ENCODE measurements at places on chromosomes 7 and 10.

DNA sequence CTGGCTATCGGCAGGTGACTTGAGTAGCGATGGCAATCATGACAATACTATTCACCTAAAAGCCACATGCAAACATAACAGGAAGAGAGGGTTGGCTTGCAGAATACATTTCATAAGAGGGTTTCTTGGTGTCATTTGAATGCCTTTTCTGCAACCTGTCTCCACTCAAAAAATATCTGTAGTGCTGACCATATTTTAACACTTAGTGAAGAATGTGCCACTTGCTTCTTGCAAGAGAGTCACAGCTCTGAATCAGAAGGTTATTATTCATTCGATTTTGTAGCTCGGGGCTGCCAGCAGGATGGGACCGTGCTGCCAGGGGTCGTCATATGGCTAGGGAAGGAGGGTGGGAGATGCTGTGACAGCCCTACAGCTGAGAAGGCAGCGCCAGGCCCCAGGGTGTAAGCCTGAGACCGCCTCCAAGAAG lies 152.0 kb upstream of the PITRM1 start:
- DNase-seq: no peak

GRCh38 chr10:119139464-119140067 lies 25.9 kb downstream of the SFXN4 start:
- peak; percentile 16 for DNase-seq

- DNase-seq: peak; percentile 25
Measured at GRCh38 chr7:92835851-92836488, 403 bp downstream of the CDK6 start.

GRCh38 chr10:102455893-102456471 lies 4.6 kb upstream of the C10orf95 start:
- DNase-seq: no peak

DNA sequence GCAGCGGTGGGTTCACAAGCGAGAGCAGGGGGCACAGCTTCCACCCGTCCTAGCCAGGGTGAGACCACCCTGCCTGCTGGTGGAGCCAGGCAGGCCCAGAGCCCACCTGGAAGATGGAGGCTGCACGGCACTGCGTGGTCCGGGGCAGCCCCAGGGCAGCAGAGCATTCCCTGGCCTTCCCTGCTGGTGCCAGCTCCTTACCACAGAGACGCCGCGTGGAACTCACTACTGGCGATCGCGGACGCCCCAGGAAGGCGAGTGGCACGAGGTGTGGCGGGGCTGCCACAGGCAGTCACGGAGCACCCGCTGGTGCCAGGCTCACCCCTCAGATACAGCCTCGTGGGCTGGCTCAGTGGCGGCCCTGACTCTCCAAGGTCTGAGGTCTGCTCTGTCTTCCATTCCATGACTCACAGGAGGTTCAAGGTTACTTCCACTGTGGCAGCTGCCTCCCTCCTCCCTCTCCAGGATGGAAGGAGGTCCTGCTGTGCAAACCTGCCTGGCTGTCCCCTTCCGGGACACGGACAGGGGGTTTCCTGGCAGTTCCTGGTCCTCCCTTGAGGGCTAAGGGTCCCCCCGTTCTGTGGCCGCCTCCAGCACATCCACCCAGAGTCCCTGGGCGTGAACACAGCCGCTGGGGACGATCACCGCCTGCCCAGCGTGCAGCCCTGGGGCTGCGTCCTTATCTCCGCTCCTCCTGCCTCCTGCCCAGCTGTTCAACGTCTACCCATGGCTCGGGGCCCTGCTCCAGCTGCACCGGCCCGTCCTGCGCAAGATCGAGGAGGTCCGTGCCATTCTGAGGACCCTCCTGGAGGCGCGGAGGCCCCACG lies 3.1 kb downstream of the CYP2W1 start:
- DNase-seq: no peak

- DNase-seq: no peak
Measured at GRCh38 chr10:67794256-67794655, 43.7 kb downstream of the DNAJC12 start.

- no peak for DNase-seq
Measured at GRCh38 chr10:131216681-131217230, 94.8 kb downstream of the TCERG1L start.

- DNase-seq: no peak
Measured at GRCh38 chr7:23212841-23213240, 31.0 kb downstream of the NUP42 start.

DNA sequence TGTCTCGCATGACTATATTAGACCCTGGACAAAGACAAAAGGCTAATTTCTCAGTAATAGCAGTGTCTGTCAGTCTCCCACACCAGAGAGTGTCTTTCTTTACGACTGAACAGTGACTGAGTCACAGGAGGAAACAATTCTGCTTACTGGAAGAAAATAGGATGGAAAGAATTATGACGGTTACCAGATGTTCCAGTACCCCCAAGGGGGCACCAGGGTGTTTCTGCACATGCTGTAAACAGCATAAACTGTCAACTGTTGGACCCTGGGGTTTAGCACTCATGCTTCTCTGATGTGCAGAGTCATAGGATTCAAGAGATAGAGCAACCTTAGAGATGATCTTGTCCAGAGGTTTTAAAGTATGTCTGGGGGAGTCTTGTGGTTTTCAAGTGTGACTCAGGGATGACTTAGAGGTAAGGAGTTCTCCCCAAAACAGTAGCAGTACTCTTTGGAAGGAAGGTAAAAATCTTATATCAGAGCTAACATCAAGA lies 291.7 kb downstream of the THSD7A start:
- no peak for DNase-seq

DNA sequence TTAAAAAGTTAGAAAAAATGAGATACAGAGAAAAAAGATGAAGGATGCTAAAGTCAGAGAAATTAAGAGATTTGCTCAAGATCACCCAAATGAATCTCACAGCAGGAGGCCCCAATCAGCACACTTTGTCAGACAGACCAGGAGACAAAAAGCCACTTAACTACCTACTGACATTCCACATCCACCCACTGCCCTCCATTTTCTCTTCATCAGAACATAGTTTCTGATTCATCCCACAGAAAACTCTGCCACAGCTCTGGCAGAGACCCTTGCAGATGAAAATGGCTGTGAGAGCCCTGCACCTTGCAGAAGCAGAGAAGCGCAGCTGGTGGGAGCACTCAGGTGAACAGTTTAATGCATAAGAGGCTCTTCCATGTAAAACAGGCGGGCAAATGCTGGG lies 26.6 kb downstream of the DGKI start:
- no peak for DNase-seq
